ENCODE measurements at places on chromosomes 2 and 18.

- no peaks in the 10 kb centered on the region for H3K4me1 ChIP-seq
- no peak overlapping the region for H3K4me3 ChIP-seq
- no peak for DNase-seq
- H3K27ac ChIP-seq: no peak overlapping the region
Measured at GRCh38 chr2:219286436-219287115, 7.4 kb downstream of the DNAJB2 start.

- H3K36me3 ChIP-seq: no peaks in the 10 kb centered on the region
- no peak for DNase-seq
Measured at GRCh38 chr2:68363721-68364120, 1.4 kb upstream of the PLEK start.

DNA sequence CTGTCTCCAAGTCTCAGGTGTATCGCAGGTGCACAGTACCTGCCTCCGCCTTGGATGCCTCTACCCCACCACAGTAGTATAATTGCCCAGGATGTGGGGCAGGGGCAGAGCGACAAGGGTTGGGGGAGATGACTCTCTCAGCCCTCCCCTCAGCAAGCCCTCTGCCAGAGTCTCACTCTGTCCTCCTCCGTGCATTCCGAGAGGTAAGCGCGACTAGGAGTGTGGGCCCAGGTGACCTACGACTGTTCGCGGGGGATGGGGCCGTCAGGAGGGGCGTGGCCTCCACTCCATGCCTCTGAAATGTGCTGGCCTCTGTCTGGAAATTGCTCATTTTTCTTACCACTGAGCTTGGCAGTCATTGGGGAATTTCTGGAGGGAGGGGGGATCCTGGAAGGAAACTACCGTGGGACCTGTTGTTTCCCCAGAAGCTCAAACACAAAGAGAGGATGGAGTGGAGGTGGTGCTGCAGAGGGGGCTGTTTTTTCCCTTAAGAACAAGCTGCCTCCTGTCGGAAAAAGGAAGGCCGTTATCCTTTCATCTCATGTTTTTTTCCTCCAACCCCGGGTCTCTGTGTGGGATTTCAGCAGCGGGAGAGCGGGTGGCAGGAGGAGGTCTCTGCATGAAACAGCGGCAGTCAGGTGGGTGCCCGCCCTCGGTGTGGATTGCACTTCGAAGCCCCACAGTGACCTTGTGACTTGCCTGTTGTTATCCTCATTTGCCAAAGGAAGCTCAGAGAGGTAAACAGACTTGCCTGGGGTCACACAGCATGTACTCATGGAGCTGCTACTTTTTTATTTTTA lies 13.0 kb upstream of the RALB start:
- H3K27me3 ChIP-seq: no peaks in the 10 kb centered on the region
- H3K4me3 ChIP-seq: no peak overlapping the region
- DNase-seq: peak; percentile 77
- H3K36me3 ChIP-seq: no peaks in the 10 kb centered on the region
- H3K27ac ChIP-seq: no peak overlapping the region

GRCh38 chr2:66555091-66555490 lies 120.2 kb downstream of the MEIS1 start:
- H3K27ac ChIP-seq: no peak overlapping the region

DNA sequence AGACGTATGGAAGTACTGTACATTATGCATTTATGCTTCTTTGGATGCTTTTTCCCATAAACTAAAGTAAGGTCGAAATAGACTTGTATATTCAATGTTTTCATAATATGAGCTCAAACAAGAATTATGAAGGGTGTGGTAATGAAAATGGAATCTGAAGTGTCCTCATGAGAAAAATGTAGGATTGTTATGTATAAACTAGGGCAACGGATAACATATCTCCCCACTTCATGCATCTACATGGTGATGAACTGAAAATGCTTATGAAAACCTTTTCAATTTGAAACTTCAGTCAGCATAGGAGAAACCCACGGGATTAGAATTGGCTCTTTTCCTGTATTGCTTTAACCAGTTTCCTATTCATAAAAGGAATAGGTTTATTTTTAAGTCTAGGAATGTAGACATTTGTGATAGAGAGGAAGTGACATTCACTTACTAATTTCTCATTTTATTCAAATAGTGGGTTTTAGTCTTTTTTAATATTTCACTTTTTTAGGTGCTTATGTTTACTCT lies 608.2 kb upstream of the GCFC2 start:
- H3K4me1 ChIP-seq: peaks cover 3% of the 10 kb centered on the region
- H3K36me3 ChIP-seq: no peaks in the 10 kb centered on the region
- H3K4me3 ChIP-seq: no peak overlapping the region

DNA sequence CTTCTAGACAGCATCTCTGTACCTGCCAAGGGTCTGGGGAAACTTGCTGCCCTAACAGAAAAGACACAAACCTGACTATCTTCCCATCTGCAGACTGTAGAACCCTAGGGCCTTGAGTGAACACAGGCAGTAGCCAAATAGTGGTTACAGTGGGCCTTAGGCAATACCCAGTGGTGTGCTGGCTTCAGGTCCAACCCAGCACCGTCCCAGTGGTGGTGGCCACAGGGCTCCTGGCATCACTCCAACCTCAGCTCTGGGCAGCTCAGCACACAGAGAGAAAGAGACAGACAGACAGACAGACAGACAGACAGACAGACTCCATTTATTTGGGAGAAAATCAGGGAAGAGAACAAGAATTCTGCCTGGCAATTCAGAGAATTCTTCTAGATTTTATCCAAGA lies 29.3 kb upstream of the UPP2 start:
- no peak overlapping the region for H3K27ac ChIP-seq
- H3K4me1 ChIP-seq: no peaks in the 10 kb centered on the region
- no peaks in the 10 kb centered on the region for H3K27me3 ChIP-seq
- H3K4me3 ChIP-seq: no peak overlapping the region
- no peaks in the 10 kb centered on the region for H3K36me3 ChIP-seq

GRCh38 chr2:56055405-56055804 lies 128.4 kb upstream of the CCDC85A start:
- H3K4me3 ChIP-seq: no peak overlapping the region
- DNase-seq: no peak
- peaks cover 5% of the 10 kb centered on the region for H3K4me1 ChIP-seq
- no peak overlapping the region for H3K27ac ChIP-seq

GRCh38 chr2:133414486-133415209 lies 153.6 kb downstream of the NCKAP5 start:
- no peak for DNase-seq
- H3K4me1 ChIP-seq: no peaks in the 10 kb centered on the region
- no peak overlapping the region for H3K27ac ChIP-seq

GRCh38 chr2:187502467-187502866 lies 51.8 kb downstream of the TFPI start:
- H3K36me3 ChIP-seq: no peaks in the 10 kb centered on the region
- H3K27ac ChIP-seq: no peak overlapping the region
- no peaks in the 10 kb centered on the region for H3K27me3 ChIP-seq

GRCh38 chr2:216445501-216445900 lies 33.2 kb downstream of the SMARCAL1 start:
- H3K27me3 ChIP-seq: no peaks in the 10 kb centered on the region
- no peak for DNase-seq
- no peak overlapping the region for H3K4me3 ChIP-seq
- no peak overlapping the region for H3K27ac ChIP-seq
- peaks cover 69% of the 10 kb centered on the region for H3K36me3 ChIP-seq

- H3K4me1 ChIP-seq: no peaks in the 10 kb centered on the region
- no peaks in the 10 kb centered on the region for H3K27me3 ChIP-seq
- no peak for DNase-seq
- no peak overlapping the region for H3K27ac ChIP-seq
Measured at GRCh38 chr2:25397777-25398176, 56.1 kb upstream of the DNMT3A start.

DNA sequence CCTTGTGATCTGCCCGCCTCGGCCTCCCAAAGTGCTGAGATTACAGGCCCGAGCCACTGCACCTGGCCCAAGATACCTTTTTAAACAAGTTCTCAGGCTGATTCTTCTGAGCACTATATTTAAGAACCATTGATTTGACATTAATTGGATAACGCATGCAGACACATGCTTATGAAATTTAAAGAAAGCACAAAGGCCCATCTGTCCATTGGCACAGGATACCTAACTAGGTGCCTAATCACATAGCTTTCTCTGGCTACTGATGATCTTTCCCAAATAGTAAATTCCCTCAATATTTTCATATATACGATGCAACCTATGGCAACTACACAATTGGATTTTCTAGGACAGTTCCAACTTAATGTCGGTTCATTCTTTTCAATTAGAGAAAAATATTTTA lies 62.5 kb upstream of the STAM2 start:
- no peak overlapping the region for H3K4me3 ChIP-seq
- H3K36me3 ChIP-seq: no peaks in the 10 kb centered on the region
- H3K27ac ChIP-seq: no peak overlapping the region
- no peak for DNase-seq
- H3K4me1 ChIP-seq: no peaks in the 10 kb centered on the region
- H3K27me3 ChIP-seq: no peaks in the 10 kb centered on the region

DNA sequence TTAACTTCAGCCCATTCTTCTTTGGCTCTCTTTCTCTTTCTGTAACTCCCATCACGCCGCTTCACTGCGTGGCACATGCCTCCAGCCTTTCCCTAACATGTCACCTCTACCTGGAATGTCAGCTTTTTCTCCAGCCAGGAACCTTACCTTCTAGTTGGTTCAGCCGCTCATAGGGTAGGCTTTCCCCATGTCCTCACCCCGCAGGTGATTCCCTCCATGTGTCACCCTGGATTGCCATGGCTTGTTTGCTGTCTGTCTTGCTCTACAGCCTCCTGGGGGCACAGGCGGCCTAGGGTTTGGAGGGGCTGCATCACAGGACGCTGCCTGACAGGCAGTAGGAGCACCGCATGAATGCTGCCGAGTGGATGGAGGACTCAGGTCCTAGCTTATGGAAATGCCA lies 39.2 kb downstream of the ARHGEF4 start:
- no peaks in the 10 kb centered on the region for H3K4me1 ChIP-seq
- peak; percentile 20 for DNase-seq
- no peaks in the 10 kb centered on the region for H3K27me3 ChIP-seq
- H3K4me3 ChIP-seq: no peak overlapping the region
- H3K27ac ChIP-seq: no peak overlapping the region

GRCh38 chr2:43455731-43456642 lies 139.9 kb downstream of the THADA start:
- H3K4me3 ChIP-seq: no peak overlapping the region
- no peaks in the 10 kb centered on the region for H3K27me3 ChIP-seq
- H3K27ac ChIP-seq: no peak overlapping the region
- no peaks in the 10 kb centered on the region for H3K36me3 ChIP-seq
- DNase-seq: no peak

DNA sequence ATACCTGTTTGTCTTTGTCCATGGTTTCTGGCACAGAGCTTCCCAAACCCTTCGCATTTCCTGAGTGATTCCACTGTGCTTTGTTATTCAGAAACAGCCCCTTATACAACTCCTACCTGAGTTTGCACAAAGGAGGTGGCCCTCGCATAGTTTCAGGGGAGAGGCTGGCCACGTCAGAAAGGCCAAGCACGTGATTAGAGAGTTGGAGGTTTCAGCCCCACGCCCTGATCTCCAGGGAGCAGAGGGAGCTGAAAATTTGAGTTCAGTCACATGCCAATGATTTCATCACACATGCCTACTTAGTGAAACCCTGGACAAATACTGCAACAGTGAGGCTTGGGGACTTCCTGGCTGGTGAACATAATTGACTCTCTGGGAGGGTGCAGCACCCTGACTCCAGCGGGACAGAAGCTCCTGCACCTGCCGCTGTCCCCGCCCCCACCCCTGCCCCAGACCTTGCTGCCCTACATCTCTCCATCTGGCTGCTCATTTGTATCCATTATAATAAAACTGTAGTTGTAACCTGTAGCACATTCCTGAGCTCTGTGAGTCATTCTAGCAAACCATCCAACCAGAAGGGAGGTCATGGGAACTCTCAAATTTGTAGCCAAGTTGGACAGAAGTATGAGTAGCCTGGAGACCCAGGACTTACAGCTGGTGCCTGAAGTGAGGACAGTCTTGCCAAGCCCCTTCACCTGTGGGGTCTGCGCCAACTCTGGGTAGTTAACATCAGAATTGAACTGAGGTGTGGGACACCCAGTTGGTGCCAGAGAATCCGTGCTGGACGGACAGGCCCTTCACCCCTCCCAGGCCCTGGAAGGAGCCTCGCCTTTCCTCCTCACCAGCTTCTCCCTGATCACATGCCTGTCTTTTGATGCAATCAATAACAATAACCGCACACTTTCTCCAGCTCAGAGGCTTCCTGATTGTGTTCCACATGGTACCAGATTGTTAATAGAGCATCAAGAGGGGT lies 224.3 kb downstream of the ANAPC1 start:
- H3K4me3 ChIP-seq: no peak overlapping the region
- peaks cover 11% of the 10 kb centered on the region for H3K4me1 ChIP-seq
- peaks cover 10% of the 10 kb centered on the region for H3K27me3 ChIP-seq
- peak; percentile 64 for DNase-seq
- H3K36me3 ChIP-seq: no peaks in the 10 kb centered on the region

DNA sequence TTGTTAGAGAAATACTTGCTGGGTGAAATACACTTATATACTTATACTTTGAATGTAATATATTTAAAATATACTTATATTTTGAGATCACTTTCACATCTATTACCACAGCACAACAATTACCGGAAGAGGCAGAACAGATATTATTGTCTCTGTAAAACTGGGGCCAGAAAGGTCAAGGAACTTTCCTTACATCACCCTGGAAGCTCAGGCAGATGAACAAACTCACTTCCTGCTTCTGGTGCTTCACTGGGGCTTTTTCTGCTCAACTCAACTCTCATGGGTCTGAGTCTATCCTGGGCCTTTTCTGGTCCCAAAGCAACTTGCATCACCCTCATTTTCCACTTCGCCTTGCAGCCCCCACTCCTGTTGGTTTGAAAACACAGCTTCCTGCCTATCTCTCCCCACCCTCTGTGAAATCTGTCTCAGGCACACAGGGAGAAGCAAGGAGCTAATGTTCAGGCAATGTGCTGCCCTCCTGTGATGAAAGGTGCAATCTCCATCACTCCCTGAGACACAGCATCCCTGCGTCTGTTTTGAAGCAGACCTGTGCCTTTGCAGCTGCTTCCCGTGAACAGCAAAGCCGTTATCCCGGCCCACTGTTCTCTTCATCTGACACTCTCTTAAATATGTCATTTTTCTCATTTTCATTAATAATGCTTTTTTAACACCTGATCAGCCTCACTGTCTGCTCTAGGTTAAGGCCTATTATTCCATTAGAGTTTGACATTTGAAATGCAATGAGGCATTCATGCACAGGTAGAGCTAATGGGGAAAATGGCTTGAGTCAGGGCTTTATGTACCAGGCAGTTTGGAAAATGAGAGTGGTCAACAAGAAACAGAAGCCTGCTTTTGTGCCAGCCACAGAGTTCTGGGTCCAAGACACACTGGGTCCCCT lies 251.9 kb upstream of the CHAC2 start:
- no peaks in the 10 kb centered on the region for H3K27me3 ChIP-seq
- no peak overlapping the region for H3K4me3 ChIP-seq
- H3K36me3 ChIP-seq: no peaks in the 10 kb centered on the region
- DNase-seq: peak; percentile 66

DNA sequence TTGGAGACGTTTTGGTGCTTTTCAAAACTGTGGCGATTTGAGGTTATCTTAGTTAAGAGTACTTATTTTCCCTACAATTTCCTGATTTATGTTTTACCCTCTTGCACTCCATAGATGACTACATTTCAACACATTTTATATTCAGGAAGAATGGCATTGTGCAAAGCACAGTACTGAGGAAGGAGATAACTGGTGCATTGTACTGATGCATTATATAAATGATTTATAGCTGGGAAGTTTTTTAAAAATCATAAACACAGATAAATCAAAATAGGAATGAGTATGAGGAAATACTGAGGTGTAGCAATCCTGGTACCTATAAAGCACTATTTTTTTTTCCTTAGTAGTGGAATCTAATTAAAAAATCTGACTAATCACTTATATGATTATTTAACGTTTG lies 5.6 kb downstream of the REL start:
- H3K4me1 ChIP-seq: no peaks in the 10 kb centered on the region
- H3K27me3 ChIP-seq: no peaks in the 10 kb centered on the region
- no peak overlapping the region for H3K27ac ChIP-seq
- DNase-seq: no peak
- H3K36me3 ChIP-seq: no peaks in the 10 kb centered on the region
- H3K4me3 ChIP-seq: no peak overlapping the region
